ENCODE measurements at places on chromosomes 2 and 18.

- DNase-seq: no peak
These were observed 147.3 kb downstream of the ZFP36L2 start for GRCh38 chr2:43078781-43079755.

DNA sequence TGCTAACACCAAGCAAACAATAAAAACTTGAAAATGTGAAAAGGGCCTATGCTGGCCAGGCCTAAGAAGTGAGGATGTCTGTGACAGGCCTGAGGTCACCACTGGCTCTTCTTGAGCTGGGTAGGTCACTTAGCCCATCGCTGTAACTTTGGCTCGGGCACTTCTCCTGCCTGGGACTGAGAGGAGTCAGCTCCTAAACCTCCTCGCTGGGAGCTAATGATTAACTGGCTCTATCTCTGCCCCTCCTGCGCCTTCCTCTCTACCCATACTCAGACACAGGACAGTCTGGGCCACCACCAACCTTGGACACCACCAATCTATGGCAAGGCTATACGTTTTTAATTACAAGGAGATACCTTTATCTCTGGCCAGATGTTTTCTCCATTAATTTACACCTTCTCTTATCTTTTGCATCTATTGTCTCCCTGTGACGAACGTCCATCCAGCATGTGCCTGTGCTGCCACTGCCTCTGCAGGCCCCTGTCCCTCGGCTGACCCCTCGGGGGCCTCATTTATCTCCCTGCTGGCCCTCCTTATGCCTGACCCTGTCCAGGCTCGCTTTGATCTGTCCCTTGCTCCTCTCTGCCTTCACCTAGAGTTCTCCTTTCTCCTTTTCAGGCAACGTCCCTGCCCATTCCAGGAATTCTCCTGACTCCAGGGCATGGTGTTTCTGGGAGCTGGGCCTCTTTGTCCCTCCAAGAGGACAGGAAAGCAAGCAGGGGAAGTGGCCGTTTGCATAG lies 149.1 kb upstream of the GATA6 start:
- no peak for DNase-seq

DNA sequence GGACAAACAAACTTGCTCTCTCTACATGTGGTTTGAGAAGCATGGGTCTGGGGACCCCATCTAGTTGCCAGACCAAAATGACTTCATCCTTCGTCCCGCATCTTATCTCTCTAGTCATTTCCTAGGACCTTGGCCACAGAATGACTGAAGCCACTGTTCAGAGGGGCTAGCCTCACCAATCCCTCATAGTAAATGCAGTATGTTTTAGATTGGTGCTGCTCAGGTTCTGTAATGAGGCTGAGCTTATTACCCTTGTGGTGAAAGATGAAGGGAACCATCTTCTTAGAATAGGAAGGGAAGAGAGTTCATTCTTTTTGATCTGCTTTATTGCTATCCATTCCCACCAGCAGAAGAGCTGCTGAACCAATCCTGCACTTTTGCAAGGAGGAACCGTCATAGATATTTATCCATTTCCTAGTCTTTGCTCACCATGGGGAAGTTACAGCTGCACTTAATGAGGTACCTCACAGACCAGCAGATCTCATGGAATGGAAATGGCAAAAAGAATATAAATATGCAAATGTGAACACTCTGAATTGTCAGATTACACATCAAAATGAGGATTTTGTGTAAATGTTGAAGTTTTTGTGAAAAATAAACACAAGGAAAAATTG lies 436.7 kb downstream of the LPIN1 start:
- no peak for DNase-seq

DNA sequence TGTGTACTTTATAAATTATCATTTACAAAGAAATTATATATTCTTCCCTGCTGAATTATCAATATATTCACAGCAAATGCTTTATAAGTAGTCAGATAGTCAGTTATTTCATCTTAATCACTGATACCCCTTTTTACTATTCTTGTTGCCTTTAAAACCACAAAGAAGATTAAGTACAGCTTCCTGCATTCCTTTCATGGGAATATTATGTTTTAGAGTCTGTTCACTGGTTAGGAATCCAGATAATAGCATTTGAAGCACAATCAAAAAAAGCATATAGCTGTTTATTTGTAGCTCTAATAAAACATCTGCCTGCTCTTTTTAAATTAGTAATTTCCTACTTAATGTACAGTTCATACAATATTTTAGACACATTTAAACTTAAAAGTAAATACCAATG lies 508.9 kb downstream of the FBXO15 start:
- no peak for DNase-seq

GRCh38 chr2:1484131-1484884 lies 71.0 kb downstream of the TPO start:
- no peak for DNase-seq

Measured in right kidney (tissue), 9 donors.